CD4-positive, alpha-beta T cell treated with Interleukin-2 at 100 ng/mL for 4 hours (primary cell): ENCODE measurements at places on chromosomes 5 and 9.

GRCh38 chr5:38745836-38746732 is 99.7 kb upstream of the OSMR start:
- no peak for DNase-seq

DNA sequence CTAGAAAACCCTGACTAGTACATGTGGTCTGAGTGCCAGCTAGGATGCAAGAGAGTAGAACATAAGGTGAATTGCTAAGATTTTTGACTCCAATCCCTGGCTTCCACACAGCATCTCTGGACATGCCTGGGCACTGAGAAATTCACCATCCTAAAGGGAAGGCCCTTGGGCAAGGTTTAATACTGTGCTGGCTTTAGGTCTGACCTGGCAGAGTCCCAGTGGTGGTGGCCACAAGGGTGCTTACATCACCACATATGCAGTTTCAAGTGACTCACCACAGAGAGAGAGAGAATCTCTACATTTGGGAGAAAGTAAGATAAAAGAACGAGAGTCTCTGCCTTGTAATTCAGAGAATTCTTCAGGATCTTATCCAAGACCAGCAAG is 661.6 kb upstream of the C9orf72 start:
- no peak for DNase-seq

GRCh38 chr9:38226491-38226951 is 157.5 kb upstream of the SHB start:
- DNase-seq: no peak

DNA sequence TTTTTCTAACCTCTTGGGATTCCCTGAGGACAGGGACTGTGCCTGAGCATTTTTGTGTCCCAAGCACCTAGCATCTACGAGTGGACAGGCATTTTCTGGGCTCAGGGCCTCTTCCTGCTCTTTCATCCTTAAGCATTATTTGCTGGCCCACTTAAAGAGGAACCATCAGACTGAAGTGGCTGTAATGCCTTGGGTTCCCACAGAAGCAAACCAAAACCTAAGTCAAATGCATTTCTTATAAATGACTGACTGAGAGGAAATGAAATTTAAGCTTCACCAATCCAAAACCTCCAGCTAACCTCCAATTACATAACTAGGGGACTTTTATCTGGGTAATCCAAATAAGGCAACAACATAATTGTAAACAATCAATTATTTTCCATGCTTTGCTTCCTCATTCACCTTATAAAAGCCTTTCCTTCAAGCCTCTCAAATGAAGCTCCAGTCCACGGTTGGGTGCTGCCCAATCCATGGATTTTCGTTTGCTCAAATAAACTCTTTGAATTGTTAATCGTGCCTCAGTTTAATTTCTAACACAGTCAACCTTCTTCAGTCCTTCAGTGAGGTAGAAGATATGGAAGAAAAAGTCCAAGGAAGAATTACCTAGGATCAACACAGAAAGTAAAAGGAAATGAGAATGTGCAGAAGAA is 25.3 kb upstream of the SLC31A2 start:
- no peak for DNase-seq

DNA sequence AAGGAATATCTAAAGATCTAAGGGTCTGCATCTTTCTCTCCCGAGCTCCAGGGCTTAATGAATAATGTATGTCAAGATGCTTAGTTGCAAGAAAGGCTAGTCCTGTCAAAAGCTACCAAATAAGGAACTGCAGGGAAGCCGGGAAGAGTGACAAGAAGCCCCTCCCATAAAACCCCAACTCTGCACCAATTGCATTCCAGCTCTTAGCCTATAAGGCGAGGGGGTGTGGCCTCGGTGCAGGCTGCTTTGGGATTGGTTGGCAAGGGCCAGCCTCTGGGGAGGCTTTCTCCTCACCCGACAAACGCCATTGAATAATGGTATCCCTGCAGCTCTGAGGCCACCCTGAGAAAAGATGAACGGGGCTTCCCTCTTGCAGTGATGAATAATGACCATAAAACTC is 416.9 kb downstream of the RAB3C start:
- DNase-seq: no peak

GRCh38 chr9:21904371-21904770 is 89.8 kb downstream of the CDKN2A start:
- DNase-seq: no peak

GRCh38 chr5:122772446-122772845 is 2.4 kb upstream of the SNX2 start:
- no peak for DNase-seq

- no peak for DNase-seq
These were observed 17.8 kb downstream of the IRX4 start for GRCh38 chr5:1864896-1865440.

DNA sequence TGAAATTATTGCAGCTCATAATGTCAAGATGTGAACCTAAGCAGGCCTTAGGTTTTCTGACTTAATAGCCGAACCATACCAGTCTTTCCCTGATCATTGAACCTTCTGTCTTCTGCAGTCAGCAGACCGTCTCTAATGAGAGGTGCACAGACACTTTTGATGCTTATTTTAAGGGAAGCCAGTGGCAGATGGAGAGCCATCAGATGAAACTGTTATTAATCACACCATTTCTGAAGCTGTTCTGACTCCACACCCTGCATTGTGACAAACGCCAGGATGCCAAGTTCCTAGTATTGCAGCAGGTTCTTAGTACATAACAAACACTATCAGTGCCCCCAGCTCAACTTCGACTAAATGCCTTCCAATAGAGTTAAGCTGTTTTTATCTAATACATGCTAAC is 43.0 kb downstream of the PIK3R1 start:
- peak; percentile 65 for DNase-seq

- peak; percentile 45 for DNase-seq
These were observed 116.9 kb upstream of the ARRDC3 start for GRCh38 chr5:91499943-91500531.

DNA sequence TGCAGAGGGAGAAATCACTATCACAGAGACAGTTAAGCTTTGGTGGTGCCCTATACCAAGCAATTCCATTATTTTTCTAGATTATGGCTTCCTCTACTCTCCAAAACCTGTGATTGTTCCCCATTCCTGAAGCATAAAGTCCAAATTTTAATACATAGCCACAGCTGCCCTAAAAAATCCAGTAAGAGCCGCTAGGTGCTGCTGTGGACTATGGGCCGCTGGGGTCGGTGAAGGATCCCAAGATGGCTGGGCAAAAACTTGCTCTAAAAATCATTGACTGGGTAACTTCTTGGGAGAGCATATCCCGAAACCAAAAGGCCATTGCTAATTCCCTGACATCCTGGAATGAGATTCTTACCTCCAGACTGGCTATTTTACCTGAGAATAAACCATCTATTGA is 245.3 kb downstream of the NFIB start:
- no peak for DNase-seq

DNA sequence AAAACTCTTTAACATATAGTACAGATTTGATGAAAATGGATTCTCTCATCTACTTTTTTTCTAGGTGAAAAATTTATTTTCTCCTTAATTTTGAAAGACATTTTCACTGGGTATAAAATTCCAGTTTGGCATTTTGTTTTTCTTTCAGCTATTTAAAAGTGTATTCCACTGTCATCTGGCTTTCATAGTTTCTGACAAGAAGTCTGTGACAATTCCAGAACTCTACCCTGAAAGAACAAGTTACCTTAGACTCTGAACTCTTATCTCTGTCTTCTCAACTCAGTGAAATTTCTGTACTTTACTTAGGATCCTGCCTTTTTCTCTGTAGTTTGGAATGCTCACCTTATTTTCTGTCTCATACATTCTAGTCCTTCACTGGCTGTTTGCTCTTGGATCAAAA is 161.7 kb downstream of the RANBP17 start:
- no peak for DNase-seq

GRCh38 chr9:124309667-124310084 is 51.9 kb downstream of the NEK6 start:
- no peak for DNase-seq

DNA sequence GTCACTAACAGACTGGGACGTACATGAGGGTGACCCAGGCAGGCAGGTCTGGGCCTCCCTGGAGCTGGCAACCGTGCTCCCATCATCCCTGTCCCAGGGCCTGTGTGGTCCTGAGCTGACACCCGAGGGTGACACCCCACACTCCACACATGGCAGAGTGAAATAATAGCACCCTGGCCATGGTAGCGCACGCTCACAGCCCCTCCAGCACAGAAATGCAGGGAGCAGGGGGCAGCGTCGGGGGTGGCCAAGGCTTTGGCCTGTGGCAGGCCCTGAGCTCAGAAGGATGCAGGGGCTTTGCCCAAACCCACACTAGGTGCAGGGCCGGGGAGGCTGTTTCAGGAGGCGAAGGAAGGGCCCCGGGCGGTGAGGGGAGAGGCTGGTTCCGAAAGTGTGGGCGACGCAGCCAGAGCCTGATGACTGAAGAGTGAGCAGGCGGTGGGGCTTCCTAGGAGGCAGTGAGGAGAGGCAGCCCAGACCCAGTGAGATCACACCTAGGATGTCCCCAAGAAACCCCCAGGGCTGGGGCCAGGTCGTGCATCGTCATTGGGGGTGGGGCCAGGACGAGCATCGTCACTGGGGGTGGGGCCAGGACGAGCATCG is 12.9 kb downstream of the OR2V2 start:
- peak; percentile 68 for DNase-seq

GRCh38 chr9:122102156-122102555 is 9.0 kb upstream of the TTLL11 start:
- DNase-seq: no peak

DNA sequence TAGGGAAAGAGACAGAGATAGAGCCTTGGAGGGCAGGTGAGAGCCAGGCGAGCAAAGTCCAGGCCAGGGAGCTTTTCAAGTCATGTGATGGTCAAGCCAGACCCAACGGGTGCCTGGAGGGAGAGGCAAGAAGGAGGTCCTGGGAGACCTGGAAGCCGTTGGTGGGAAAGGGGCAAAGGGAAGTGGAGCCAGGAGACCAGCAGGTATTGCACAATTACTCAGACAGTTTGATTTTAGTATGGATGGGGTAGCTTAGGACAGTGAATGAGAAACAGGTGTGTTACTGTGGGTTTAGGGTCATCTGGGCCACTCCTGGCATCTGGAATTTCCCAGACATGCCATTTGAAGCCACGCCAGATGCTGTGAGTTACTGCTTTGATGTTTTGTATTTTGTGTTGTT is 5.1 kb downstream of the SECISBP2 start:
- no peak for DNase-seq

DNA sequence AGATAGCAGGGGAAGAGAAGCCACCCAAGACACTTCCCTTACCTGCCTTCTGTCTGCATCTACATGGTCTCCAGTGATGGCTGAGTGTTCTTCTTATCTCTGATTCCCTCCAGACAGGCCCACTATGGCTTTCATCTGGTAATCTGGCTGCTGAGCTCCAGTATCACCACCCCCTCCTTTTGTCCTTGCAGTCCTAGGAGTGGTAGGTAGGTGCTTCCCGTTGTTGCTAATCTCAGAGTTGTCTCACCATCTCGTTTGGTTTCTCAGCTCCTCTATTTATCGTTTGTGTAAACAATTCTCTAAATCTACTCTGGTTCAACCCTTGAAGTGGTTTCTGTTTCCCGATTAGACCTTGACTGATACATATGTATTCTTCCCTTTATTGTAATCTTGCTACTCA is 243.8 kb upstream of the RFX3 start:
- no peak for DNase-seq

DNA sequence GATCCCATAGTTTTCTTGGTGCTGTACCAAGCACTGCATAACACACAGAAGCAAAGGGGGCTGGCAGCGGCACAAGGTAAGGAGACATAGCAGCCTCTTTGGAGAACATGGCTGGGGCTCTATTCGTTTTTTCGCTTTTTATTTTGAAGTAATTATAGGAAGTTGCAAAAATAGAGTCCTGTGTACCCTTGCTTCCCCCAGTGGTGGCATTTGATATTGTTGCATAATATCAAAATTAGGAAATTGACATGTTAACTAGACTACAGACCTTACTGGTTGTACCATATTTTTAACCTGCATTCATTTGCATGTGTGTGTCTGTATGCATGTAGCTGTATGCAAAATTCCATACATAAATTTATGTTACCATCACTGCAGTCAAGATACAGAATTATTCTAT is 6.6 kb upstream of the UBQLN1 start:
- DNase-seq: peak; percentile 24

DNA sequence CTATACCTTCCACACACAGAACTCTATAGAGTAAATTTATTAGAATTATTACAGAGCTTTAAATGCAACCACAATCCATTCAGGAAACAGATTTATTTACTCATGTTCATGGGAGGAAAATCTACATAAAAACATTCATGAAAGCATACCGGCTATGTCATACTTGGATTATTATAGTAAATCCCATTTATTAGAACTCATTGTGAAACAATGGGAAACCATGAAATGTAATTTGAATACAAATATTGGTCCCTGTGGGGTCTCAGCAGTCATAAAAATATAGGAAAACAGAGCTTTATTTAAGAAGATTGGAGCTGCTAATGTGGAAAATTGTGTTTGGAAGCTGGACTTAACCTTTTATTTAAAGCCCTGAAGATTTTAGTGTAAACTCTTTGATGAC is 80.7 kb downstream of the HAPLN1 start:
- no peak for DNase-seq

GRCh38 chr5:58149746-58150145 is 310.1 kb downstream of the PLK2 start:
- DNase-seq: no peak

GRCh38 chr5:122315521-122315920 is 3.5 kb downstream of the SNCAIP start:
- DNase-seq: no peak
